ENCODE measurements at places on chromosomes 6 and 20. TPM values are rescaled to one million over a fixed set of nuclear protein-coding genes. Genes with fewer than 3 reads are reported as not detected.

Gene SALL4
- total RNA-seq = 0.32 TPM

Gene ZNFX1
- 54.0 TPM for total RNA-seq

Gene BPIFB1
- total RNA-seq = not detected

Gene GRM4
- total RNA-seq = not detected

Gene BPIFB4
- not detected for total RNA-seq

Gene RBM24
- total RNA-seq = 0.86 TPM

Gene PRDM13
- total RNA-seq = not detected

Gene SLC26A8
- 0.37 TPM for total RNA-seq

Gene SLC22A2
- not detected for total RNA-seq

Gene MUC21
- not detected for total RNA-seq

Gene KCNK5
- total RNA-seq = 0.78 TPM

Gene OR2H2
- total RNA-seq = not detected

Gene CDK5RAP1
- total RNA-seq = 55.6 TPM

Gene TFAP2D
- not detected for total RNA-seq

Gene HSPA1L
- total RNA-seq = 3.5 TPM

Gene NKX2-4
- total RNA-seq = not detected

Gene SEL1L2
- total RNA-seq = not detected

Gene MAS1
- total RNA-seq = not detected

Gene TMEM170B
- 1.7 TPM for total RNA-seq

Gene RFX6
- not detected for total RNA-seq

Gene KHDC1
- 0.52 TPM for total RNA-seq
